ENCODE measurements at places on chromosomes 13 and 19.

GRCh38 chr13:20387006-20387405 lies 138.7 kb downstream of the CRYL1 start:
- no peak for DNase-seq

GRCh38 chr13:87827479-87827878 lies 156.3 kb downstream of the SLITRK5 start:
- peak; percentile 59 for DNase-seq

DNA sequence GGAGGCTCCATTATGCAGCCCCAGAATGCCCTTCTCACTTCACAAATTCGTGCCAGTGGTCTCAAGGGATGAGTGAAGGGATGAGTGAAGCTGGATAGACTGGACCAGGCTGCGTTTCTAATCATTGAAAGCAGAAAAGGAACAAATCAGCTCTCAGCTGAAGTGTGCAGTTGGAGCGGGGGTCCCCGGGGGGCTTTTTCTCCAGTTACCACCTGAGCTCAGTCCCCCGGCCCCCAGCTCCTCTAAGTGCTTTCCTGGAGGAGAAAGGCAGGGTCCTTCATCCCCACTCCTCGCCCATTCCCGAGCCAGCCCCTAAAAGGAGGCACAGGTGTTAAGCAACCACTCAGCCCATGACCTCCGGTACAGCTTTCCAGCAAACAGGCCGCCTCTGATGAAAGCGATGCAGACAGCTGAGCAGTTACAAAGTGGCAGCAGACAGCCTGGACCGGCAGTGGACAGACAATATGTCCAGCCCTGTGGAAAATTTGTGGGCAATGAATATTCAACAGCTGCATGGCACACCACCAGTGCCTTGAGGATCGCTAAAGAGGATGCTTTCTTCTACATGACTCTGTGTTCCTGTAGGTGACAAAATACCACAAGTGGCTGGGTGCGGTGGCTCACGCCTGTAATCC lies 110.7 kb upstream of the UBL3 start:
- DNase-seq = no peak

- peak; percentile 10 for DNase-seq
These were observed 300.5 kb downstream of the NALCN start for GRCh38 chr13:101115762-101116171.

DNA sequence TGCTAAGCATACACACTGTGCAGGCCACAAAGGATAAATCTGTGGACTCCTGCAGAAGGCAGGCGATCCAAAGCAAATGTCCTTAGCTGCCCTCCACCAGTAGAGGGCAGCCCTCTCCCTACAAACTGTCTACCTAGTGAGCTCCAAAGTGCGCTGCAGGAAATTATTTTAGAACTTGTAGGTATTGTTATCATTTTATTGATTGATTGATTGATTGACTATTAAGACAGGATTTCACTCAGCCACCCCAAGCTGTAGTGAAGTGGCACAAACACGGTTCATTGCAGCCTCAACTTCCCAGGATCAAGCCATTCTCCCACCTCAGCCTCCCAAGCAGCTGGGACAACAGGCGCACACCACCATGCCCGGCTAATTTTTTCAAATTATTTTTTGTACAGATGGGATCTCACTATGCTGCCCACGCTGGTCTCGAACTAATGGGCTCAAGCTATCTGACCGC lies 37.3 kb downstream of the RNF6 start:
- peak; percentile 73 for DNase-seq

GRCh38 chr13:87675851-87676250 lies 4.7 kb downstream of the SLITRK5 start:
- DNase-seq = no peak

DNA sequence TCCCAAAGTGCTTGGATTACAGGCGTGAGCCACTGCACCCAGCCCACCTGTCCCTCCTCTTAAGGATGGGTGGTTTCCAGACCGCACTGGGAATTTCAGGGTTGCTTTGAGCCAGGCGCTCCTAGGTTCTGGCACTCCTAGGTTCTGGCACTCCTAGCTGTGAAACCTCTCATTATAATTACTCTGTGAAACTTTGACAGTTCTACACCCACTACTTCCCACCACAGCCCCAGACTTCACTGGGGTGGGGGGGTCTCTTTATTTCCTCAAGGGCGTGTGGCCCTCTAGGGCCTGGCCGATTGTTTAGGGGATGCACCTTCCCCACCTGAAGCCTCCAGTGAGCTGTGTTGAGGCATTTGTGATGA lies 2.3 kb upstream of the ADAMTS10 start:
- no peak for DNase-seq

GRCh38 chr13:71644579-71644978 lies 222.4 kb downstream of the DACH1 start:
- DNase-seq = no peak

GRCh38 chr13:92951273-92951890 lies 275.2 kb upstream of the GPC6 start:
- no peak for DNase-seq

Measured in fibroblast of mammary gland (primary cell).